ENCODE measurements at places on chromosomes 5 and 9.

GRCh38 chr9:84744726-84745125, 75.2 kb downstream of the NTRK2 start:
- no peak for DNase-seq

- DNase-seq = no peak
These were observed 23.2 kb downstream of the GAPVD1 start for GRCh38 chr9:125284855-125285254.

- no peak for DNase-seq
These were observed 466.2 kb downstream of the ENC1 start for GRCh38 chr5:74174366-74174765.

- no peak for DNase-seq
These were observed 504.2 kb downstream of the ACTL7B start for GRCh38 chr9:108351571-108351970.

- peak; percentile 57 for DNase-seq
These were observed 41.6 kb downstream of the ADAMTS2 start for GRCh38 chr5:179303451-179304200.

GRCh38 chr5:5822729-5823257, 400.3 kb downstream of the ICE1 start:
- no peak for DNase-seq

- DNase-seq = no peak
These were observed 768 bp downstream of the YTHDC2 start for GRCh38 chr5:113514289-113514635.

- no peak for DNase-seq
These were observed 97.0 kb downstream of the HMHB1 start for GRCh38 chr5:143908959-143909358.

DNA sequence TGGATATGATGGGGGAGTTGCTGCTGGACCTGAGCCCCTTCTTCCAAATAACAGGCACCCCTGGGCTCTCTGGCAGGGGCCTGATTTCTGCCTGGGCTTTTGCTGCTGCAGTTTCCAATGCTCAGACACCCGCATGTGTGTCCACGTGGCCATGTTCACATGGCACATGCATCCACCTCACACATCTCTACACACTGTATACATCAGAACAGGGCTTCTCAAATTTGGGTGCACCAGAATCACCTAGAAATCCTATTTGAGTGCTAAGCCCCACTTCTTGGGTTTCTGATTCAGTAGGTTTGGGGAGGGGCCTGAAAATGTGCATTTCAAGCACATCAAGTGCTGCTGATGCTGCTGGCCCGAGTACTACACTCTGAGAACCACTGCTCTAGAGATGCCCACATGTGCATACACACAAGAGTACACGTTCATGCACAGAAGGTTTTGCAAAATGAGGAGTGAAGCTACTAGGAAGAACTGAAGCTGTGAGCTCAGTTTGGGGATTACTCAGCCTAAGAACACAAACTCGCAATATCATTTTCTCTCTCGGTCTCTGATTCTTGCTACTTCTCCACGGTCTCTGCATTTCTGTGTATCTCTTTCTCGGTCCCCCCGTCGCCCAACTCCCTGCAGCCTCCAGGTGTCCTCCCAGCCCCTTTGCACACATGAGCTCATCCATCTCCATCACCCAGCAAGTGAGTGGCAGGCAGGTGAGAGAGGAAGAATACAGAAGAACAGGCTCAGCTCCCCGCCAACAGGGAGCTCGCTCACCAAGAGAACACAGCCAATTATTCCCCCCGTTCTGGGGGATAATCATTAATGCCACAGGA, 97.0 kb downstream of the PCDH1 start:
- no peak for DNase-seq

DNA sequence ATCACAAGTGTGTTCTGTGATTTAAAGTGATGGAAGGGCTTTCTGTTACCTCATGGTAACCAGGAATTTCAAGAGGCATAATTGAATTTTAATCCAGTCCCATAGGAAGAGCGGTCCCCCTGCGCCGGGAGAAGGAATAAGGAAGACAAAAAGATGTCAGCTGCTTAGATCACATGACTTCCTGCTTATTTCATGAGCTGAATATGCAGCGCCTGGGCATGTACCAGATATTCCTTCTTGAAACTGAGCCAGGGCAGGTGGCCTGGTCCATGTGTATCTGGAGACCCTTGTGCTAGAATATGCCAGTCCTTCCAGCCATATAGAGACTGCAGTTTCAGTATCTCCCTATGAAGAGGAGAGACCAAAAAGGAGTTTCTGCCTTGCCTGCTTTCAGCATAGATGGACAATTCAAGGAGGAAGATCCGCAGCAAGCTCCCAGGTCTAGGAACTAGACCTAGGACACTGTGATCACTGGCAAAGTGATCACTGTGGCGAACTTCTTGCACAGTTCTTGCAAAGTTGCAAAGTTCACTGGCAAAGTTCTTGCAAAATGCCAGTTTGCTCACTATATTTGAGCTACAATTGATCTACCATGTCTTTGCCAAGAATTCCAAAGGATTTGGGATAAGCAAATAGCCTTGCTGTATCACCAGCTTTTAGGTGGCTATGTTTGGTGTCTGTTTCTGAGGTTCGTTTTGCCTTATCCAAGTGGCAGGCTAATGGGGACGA, 102.9 kb upstream of the PHYKPL start:
- DNase-seq = no peak

DNA sequence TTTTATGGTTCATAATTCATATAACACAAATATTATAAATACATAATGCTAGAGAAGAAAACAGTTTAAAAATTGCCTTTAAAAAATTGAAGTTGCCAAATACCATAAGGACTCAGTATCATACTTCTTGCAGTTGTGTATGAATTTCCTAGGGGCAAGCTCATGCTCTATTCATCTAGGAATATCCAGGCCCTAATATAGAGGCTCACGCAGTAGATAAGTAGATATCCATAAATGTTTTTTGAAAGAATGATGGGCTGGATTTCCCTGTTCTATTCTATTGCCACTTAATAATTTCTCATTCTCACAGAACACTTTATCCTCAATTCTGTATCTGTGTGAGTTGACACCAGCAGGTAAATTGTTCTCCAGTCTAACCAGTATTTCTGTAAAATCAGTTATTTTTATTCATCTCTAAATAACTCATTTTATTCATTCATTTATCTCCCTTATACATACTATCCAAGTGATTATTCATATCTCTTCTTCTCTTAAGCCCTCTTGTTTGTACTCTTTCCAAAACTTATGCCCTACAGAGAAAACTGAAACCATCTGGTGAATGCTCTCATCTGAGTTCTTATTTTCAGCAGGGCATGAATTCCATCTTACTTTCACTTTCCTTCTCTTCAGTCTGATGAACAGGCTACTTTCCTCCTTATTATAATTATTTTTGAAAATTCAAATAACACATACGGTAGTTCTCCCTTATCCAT, 97.1 kb downstream of the SLC44A1 start:
- DNase-seq = no peak

- peak; percentile 86 for DNase-seq
These were observed 20.2 kb downstream of the COL5A1 start for GRCh38 chr9:134661791-134662142.

- DNase-seq = no peak
These were observed 1833.8 kb downstream of the EFNA5 start for GRCh38 chr5:105836887-105837286.

DNA sequence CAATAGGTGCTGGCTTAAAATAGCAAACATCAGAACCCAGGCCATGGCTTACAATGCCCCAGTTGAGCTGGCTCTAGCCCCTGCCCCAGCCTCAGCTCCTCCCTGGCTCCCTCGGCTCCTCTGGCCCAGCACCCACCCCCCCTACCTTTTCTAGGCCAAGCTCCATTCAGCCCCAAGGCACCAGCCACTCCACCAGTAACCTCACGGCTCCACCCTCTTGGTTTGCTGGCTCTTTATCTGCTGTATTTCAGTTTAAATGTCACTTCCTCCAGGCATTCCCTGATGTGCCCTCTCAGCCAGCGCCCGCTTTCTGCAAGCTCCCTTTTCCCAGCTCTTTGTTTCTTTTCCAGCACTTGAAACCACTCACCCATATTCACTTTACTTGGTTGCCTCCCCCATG, 10.6 kb downstream of the C1QTNF2 start:
- no peak for DNase-seq

- no peak for DNase-seq
These were observed 251.7 kb downstream of the DENND1A start for GRCh38 chr9:123678038-123678877.

DNA sequence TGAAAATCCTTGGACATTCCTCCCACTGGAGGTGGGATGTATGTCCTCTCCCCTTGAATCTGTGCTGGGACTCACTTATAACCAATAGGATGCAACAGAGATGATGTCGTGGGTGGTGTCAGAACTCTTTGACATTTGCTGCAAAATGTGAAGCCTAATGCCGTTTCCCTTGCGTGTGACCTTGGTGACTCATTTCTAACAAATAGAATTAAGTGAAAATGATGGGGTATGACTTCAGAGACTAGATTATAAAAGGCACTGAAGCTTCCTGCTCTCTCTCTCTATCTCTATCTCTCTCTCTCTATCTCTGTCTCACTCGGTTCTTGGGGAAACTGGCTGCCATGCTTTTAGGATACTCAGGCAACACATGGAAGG, 126.1 kb upstream of the STC2 start:
- DNase-seq = no peak

- DNase-seq = no peak
These were observed 889.7 kb upstream of the CDH9 start for GRCh38 chr5:27928060-27928459.

GRCh38 chr5:1593903-1594356, 70.2 kb upstream of the LPCAT1 start:
- no peak for DNase-seq

DNA sequence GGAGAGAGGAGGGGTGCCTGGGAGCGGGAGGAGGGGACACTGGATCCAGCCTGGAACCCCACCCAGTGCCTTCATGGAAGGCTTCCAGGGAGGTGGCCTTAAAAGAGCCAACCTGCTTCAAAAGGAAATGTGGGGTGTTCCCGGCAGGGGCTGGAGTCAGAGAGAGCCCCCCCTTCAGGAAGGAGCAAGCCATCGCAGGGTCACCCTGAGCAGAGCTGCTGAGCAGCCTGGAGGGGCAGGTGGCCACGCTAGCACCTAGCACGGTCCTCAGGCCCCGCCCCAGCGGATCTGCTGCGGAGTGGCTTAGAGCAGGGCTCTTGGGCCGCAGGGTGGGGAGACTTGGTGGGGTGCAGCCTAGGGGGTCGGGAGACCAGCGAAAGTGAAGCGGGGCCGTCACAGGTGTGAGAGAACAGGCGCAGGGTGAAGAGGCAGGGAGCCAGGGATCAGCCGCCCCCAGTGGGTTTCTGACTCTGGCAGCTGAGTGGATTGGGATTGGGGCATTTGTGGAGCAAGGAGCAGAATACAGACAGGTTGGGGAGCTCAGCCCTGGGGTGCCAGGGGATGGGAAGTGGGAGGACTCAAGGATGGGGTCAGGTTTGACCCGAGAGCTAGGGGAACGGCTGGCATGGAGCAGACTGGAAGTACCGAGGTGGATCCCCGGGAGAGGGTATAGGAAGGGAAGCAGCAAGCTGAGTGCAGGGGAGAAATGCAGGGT, 1.5 kb downstream of the LCN2 start:
- peak; percentile 63 for DNase-seq

- no peak for DNase-seq
These were observed 32.8 kb upstream of the ADAMTS2 start for GRCh38 chr5:179378116-179378440.

DNA sequence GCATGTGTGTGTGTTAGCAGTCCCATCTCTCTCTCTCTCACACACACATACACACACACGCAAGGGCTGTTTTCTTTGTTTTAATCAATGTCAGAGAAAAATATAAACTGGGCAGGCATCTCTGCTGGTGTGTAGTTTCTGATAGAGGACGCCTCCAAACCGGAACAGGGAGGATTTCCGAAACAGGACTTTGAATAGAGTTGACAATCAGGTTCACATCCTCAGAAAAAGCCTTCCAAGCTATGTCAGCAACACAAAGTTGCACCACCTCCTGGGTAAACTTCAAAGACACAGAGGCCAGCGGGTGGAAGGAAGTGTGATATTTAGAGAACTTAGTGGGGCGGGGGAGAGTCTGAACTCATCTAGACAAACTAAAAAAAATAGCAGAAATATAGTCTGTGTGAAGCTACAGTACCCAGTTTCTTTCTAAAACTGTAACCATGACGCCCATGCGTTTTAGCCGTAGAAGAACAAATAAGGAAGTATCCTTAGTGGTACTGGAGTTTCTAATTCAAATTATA, 1.2 kb downstream of the ST8SIA4 start:
- peak; percentile 62 for DNase-seq

- DNase-seq = no peak
These were observed 152.5 kb downstream of the TMEM38B start for GRCh38 chr9:105846825-105847224.

- DNase-seq = no peak
These were observed 1.6 kb downstream of the LMX1B start for GRCh38 chr9:126615245-126615790.

GRCh38 chr5:75831561-75831960, 114.3 kb upstream of the POC5 start:
- no peak for DNase-seq

DNA sequence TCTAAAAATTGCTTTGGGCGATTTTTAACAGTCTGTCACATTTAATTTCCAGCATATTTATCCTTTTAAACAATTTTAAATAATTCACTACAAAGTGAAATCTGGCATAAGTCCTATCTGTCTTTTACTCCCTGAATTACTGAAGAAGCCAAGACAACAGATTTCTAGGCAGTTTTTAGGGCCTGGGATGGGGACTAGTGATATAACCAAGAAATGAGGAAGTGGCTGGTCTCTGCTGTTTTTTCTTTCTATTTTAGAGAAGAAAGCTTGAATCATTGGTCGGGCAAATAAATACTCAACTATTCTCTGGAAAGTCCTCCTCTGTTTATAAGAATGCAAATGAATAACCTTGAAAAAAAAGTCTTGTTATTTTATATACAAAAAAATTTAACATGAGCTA, 79.7 kb upstream of the SSBP2 start:
- no peak for DNase-seq

DNA sequence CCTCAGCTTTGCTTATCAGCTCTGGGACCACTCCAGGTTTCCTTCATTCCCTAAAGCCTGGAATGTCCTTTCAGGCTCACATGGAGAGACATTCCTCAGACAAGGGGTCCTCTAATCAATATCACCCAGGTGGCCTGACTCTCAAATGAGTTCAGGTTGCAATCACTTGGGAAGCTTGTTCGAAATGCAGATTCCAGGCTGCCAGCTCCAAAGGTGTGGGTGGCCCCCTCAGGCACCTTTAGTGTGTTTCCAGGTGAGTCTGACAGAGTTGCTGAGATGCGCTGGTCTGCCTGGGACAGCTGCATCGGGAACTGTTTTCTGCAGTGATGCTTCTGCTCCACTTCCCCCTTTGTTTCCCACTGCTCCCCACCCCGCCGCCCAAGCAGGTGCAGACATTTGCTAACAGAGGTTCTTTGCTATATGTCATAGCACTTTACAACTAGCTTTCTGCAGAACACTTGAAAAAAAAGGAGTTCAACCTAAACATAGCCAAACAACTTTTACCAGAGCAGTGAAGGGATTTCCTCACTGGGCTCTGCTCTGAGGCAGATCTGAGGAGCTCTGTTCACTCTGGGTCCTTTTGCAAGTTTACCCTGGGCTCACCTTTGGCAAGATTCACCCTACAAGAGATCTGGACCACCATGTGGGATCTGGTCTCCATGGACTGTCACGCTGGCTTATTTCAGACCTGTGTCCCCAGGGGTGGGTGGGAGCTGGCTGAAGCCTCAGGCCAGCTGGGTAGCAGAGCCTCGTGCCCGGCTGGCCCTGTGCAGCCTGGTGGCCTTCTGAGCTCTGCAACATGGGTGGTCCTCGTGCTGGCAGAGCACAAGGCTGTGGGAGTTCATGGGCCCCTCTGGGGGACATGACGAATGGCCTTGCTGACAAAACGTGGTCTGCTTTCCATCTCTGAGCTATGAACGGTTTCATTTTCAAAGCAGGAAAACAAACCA, 539.6 kb downstream of the CCDC171 start:
- no peak for DNase-seq

GRCh38 chr9:27485158-27485557, 38.9 kb upstream of the IFNK start:
- no peak for DNase-seq

Measured in tibial artery (tissue), 4 donors.